DMS79 treated with DMSO at 0.1 percent for 48 hours (cell line): ENCODE measurements at places on chromosomes 5 and 9.

DNA sequence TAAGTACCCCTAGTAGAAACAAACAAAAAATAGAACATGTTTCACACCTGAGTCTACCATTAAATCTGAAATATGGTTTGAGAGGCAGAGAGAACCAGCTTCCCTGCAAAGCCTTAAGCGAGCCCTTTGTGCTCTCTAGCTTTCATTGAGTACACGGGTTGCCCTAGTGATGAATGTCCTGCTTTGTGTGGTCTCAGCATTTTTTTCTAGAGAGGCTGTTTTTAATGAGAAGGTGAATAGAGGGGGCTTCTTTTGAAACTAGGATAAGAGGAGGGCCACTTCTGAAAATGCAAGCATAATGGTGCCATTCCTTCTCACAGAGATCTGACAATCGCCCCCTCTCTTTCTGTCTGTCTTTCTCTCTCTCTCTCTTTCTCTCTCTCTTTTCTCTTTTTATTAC, 131.3 kb downstream of the MACIR start:
- no peak for DNase-seq

- no peak for DNase-seq
These were observed 3.0 kb downstream of the LECT2 start for GRCh38 chr5:135951807-135952206.

DNA sequence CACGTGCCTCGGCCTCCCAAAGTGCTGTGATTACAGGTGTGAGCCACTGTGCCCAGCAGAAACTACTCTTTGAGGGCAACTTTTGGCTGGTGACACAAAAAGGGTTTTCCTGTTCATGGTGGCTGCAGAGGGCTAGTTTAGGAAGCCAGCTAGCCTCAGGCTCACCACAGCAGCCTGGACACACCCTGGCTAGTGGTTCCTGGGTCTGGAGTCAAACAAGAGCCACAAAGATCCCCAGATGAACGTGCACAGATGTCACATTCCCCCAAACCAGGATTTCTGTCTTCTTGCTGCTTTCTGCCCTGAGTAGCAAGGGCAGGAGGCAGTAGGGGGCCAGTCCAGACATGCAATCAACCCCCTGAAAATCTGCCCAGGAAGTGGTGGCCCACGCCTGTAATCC, 6.8 kb downstream of the HBEGF start:
- no peak for DNase-seq

- DNase-seq: no peak
These were observed 6.0 kb upstream of the IL13 start for GRCh38 chr5:132651838-132652469.

DNA sequence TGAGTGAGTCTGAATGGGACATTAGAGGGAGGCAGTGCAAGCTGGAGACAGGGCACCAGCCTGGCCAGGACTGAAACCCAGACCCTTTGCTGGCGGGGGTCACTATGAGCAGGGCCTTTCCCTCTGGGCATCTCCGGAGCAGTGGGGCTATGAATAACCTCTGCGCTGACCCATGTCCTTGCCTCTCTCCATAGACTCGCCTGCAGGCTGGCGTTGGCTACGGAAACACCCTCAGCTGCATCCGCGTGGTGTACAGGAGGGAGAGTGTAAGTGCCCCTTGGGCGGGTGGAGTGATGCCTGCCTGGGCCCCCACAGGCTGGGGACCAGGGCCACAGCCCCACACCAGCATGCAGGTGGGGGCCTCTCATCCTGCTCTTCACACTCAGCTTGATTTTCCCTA, 15.8 kb downstream of the SLC25A48 start:
- DNase-seq: no peak

DNA sequence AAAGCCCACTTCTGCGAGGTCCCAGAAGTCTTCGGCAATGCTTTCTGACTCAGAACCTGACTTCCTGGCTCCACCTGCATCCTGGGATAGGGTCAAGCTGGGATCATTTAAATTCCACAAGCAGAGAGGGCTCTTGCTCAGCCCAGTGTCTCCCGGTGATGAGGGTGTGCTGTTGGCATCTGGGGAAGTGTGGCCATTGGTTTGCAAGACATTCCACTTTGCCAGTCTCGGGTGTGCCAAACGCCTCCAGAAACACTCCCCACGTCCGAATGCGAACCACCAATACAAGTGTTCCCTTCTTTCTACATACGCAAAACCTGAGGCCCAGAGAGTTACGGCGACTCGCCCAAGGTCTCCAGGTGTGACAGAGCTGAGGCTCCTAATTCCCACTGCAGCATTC, 43.1 kb upstream of the FCN2 start:
- DNase-seq: no peak

DNA sequence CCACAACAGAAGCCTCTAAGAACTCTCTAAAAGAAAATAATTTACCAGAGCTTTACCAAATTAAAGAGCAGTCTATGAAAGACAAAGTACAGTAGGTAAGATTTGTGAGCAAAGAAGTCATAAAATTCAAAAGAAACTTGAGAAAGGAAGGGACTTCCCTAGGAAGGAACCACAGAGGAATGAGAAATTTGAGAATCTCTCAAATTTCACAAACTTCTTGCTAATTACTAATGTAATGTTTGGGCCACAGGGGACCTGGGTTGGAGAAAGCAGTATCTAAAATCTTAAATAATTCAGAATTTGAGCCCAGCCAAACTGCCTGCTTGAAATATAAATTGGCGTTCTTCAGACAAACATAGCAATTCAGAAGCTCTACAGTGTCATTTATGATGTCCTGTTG, 225.0 kb upstream of the PRR16 start:
- no peak for DNase-seq

DNA sequence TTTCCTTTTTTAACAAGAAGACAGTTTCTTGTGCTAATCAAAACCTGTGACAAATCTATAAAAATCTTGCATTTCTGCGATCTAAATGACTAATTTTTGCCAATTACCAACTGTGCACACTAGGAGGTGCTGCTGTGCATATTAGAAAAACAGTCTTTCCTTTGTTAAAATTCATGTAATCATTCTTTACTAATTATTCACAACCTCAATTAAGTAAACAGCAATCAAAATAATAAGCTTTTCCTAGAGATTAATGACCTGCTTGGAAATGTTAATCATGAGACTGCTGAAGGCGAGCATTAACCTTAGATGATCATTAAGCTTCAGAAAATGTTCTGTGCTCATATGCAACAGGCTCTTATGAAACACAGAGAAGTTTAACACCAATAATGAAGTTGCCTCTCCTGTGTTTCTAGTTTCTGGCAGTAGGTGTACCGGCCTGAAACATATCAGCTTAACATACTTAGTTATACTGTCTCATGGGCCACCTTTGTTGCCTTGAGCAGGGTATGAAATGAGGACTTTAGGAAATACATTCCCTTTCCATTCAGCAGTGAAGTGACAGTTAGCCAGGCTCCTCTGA, 17.7 kb downstream of the RFESD start:
- DNase-seq: peak; percentile 10

- no peak for DNase-seq
These were observed 15.3 kb upstream of the KLF4 start for GRCh38 chr9:107504585-107505455.

- no peak for DNase-seq
These were observed 42.0 kb downstream of the VLDLR start for GRCh38 chr9:2663461-2664173.

GRCh38 chr9:120916588-120916987, 10.0 kb downstream of the TRAF1 start:
- no peak for DNase-seq

DNA sequence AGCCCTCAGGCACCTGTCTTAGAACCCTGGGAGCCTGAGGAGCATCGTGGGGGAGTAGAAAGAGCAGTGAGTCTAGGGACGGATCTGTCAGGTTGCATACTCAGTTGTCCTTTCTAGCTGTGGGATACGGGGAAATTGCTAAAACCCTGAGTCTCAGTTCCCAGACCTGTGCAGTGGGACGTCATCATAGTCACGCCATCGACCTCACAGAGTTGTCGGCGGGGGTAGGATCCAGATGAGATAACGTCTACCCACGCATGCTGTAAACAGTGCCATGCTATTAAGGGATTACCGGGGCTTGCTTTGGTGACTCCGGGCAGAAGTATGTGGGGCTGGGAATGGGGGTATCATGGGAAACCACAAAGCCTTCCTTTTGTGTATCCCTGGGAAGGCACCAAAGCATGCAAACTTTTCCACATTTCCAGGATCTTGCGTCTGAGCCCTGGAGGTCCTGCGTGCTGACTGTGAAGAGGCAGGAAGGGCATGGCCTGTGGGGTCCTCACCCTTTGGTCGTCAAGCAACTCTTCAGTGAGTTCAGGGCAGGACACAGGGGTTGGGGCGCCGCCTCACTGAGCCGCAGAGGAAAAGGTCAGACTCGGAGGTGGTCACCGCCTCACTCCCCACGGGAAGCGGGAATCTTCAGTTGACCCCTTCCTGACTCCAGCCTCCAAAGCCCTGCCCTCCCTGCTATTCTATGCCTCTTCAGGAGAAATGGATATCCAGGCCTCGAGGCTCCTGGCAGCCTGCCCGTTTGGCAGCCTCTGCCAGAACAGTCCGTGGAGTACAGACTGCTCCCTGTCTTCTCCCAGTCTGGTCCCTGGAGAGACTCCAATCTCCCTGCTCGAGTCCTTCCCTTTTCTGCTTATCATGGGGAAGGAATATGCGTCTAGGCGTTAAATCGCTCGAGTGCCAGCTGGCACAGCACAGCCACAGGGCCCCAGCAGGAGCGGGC, 186.8 kb upstream of the KLF9 start:
- DNase-seq: peak; percentile 69

- DNase-seq: no peak
These were observed 32.5 kb downstream of the RASA1 start for GRCh38 chr5:87300176-87300575.

DNA sequence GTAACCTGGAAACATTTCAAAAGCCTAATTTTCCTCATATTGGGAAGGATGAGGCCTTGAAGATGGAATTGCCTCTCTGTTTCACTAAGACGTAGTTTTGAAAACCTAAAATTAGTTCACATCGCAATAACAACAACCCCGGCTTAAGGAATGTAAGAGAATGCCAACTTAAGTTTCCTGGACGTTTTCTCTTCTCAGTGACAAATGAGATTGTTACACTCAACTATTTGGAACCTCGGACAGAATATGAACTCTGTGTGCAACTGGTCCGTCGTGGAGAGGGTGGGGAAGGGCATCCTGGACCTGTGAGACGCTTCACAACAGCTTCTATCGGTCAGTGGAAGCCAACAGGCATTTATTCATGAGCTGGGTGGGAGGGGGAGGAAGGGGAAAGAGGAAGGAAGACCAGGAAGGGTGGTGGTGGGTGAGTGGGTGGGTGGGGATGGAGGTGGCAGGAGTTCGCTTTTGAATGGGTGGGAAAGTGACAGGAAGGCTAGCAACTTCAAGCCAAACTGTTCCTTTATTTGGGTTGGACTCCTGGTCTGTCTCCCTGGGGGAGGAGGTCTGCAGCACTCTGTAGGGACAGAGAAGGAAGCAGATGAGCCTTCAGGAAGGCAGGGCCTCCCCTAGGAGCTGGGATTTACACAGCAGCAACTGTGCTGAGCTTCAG, 83.4 kb downstream of the TEK start:
- no peak for DNase-seq

GRCh38 chr5:141973871-141974595, 5.1 kb downstream of the RNF14 start:
- DNase-seq: no peak

GRCh38 chr9:121268851-121269641, 1.1 kb downstream of the GSN start:
- no peak for DNase-seq
